ENCODE measurements at places on chromosomes 4 and X. TPM values are rescaled to one million over a fixed set of nuclear protein-coding genes. Genes with fewer than 3 reads are reported as not detected.

MAGEC3 gene
- polyA plus RNA-seq, result not detected

OFD1 gene
- 6.9 TPM for polyA plus RNA-seq

TAF7L gene
- 0.06 TPM for polyA plus RNA-seq

CTAG1B gene
- polyA plus RNA-seq, result not detected

FGD1 gene
- 9.0 TPM for polyA plus RNA-seq

MAOB gene
- not detected for polyA plus RNA-seq

ZNF330 gene
- polyA plus RNA-seq, result 21.5 TPM

AVPR2 gene
- not detected for polyA plus RNA-seq

SLC10A4 gene
- polyA plus RNA-seq, result not detected

IDUA gene
- polyA plus RNA-seq, result 1.8 TPM

RAB41 gene
- not detected for polyA plus RNA-seq

DCLK2 gene
- not detected for polyA plus RNA-seq

IL21 gene
- not detected for polyA plus RNA-seq

IL3RA gene
- polyA plus RNA-seq, result not detected

PAGE4 gene
- polyA plus RNA-seq, result not detected

MAGEA4 gene
- not detected for polyA plus RNA-seq

TLR3 gene
- 1.1 TPM for polyA plus RNA-seq

IQSEC2 gene
- 4.8 TPM for polyA plus RNA-seq

ASB9 gene
- 0.80 TPM for polyA plus RNA-seq

TIMM8A gene
- 16.9 TPM for polyA plus RNA-seq

TRMT2B gene
- polyA plus RNA-seq, result 4.5 TPM

CLIC2 gene
- polyA plus RNA-seq, result 0.03 TPM

PCSK1N gene
- polyA plus RNA-seq, result 0.86 TPM

HS3ST1 gene
- polyA plus RNA-seq, result 5.1 TPM

CPLX1 gene
- 0.06 TPM for polyA plus RNA-seq

TRAPPC11 gene
- polyA plus RNA-seq, result 9.9 TPM

SHROOM4 gene
- 0.08 TPM for polyA plus RNA-seq

TEC gene
- 0.06 TPM for polyA plus RNA-seq

CAPN6 gene
- 0.25 TPM for polyA plus RNA-seq

CD38 gene
- polyA plus RNA-seq, result 0.07 TPM

MAGEA6 gene
- not detected for polyA plus RNA-seq

PPBP gene
- not detected for polyA plus RNA-seq

SRPX gene
- polyA plus RNA-seq, result 118 TPM

PRSS12 gene
- 9.5 TPM for polyA plus RNA-seq

FAT1 gene
- 112 TPM for polyA plus RNA-seq

PNMA6E gene
- not detected for polyA plus RNA-seq

GPR119 gene
- not detected for polyA plus RNA-seq

CLNK gene
- not detected for polyA plus RNA-seq

ADH1C gene
- polyA plus RNA-seq, result not detected

MED28 gene
- polyA plus RNA-seq, result 39.3 TPM

CT83 gene
- polyA plus RNA-seq, result not detected

RHOXF2 gene
- not detected for polyA plus RNA-seq

CENPVL3 gene
- not detected for polyA plus RNA-seq

SH3D19 gene
- polyA plus RNA-seq, result 15.1 TPM

BST1 gene
- polyA plus RNA-seq, result 4.3 TPM

SSX3 gene
- polyA plus RNA-seq, result not detected

OPHN1 gene
- polyA plus RNA-seq, result 0.89 TPM

TIGD2 gene
- polyA plus RNA-seq, result 4.3 TPM

KLHL2 gene
- polyA plus RNA-seq, result 5.2 TPM

PRMT9 gene
- polyA plus RNA-seq, result 2.9 TPM

C4orf36 gene
- 3.2 TPM for polyA plus RNA-seq

TEX13B gene
- not detected for polyA plus RNA-seq

PRSS48 gene
- not detected for polyA plus RNA-seq

TMSB15A gene
- polyA plus RNA-seq, result 0.30 TPM

PWWP3B gene
- 0.04 TPM for polyA plus RNA-seq

CISD2 gene
- polyA plus RNA-seq, result 42.5 TPM

SNCA gene
- polyA plus RNA-seq, result 66.0 TPM

NDP gene
- polyA plus RNA-seq, result not detected
